ENCODE measurements at places on chromosomes 3 and 15.

GRCh38 chr3:18650731-18651130 lies 225.6 kb upstream of the SATB1 start:
- no peak for DNase-seq

DNA sequence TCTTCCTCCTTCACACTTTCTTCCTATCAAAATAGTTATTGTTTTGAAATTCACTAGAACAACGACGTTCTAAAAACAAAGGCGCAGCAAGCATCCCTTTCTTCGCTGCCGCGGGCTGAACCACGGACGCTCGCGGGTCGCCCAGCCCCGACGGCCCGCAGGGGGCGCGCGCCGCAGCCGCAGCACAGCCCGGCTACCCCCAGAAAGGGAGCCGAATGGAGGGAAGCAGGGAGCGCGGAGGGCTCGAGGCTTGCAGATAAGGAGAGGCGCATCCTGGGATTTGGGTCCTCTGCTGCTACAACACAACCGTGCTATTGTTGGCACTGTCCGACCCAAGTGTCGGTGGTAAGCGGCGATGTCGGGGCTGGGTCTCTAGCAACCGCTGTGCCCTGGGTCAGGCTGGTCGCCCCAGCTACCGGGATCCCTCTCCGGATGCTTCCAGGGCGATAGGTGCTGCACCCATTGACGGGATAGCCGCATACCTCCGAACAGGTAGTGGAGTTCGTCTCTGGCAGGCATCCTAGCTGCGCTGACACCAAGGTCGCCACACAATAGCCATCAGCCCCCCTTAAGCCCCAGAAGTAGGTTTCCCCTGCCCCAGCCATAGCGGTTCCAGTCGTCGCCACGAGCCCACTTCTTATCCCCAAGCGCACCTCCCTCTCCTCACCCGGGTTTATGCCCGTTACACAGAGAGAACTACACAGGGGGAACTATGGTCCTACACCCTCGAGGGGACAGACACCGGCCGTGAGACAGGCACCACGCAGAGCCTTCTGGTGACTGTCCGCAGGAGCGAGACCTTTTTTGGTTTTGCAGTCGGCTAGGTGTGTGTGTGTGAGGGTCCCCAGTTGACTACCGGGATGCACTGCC lies 6.0 kb downstream of the ONECUT1 start:
- peak; percentile 24 for DNase-seq

DNA sequence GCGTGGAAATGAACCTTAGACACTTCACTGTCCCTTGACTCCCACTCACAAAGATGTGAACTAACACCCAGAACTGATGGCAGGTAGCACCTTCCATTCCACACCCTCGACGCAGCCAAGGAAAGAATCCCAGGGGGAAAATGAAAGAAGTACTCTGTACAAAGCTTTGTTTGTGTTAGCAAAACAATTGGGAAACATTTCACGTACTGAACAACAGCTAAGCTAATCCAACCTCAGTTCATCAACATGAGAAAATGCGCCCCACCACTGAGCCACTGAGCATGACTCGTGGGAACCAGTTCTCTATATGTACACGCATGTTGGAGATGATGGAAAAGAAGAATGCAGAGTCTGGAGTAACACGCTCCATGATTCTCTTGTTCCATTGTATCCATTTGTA lies 32.0 kb downstream of the CORO2B start:
- DNase-seq = no peak

- no peak for DNase-seq
Observed at GRCh38 chr3:34254285-34254684, 455.9 kb downstream of the PDCD6IP start.

DNA sequence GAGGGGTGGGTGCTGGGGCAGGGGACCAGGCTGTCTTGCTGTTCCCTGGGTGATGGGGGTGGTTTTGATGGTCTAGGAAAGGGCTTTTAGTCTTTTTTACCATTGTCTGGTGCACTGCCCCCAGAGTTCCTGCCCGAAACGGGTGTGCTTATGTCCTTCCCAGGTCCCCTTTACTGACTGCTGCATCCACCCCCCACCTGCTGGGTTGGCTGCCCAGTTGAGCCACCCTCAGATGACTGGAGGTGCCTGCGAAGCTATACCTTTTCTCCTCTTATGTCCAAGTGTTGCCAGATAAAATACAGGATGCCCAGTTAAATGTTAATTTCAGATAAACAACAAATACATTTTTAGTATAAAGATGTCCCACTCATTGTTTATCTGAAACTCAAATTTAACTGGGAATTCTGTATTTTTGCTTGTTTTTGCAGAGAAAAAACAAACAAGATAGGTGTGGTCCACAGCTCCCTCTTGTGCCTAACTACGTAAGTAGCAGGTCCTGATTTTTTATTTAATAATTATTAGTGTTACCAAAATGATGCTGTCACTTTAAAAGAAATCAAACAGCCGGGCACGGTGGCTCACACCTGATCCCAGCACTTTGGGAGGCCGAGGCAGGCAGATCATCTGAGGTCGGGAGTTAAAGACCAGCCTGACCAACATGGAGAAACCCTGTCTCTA lies 6.1 kb upstream of the RPP14 start:
- DNase-seq = no peak

- no peak for DNase-seq
Observed at GRCh38 chr15:26355472-26356074, 417.3 kb downstream of the GABRB3 start.

GRCh38 chr3:101102678-101103296 lies 109.6 kb upstream of the ABI3BP start:
- DNase-seq = no peak

DNA sequence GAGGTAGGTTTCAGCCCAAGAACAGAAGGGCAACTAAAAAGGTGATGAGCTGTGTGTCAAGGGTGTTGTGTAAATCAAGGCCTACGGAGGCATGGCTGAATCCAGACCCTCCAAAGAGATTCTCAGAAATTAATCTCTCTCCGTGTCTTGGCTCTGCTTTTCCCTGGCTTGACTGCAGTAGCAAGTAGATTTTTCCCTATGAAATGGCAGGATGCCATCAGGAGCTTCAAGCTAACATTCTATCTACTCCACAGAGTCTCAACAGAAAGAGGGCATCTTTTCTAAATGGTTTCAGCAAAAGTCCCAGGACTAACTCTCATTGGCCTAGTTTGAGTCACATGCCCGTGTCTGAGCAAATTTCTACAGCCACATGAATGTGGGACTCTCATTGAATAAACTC lies 58.3 kb downstream of the LSM3 start:
- DNase-seq = no peak

DNA sequence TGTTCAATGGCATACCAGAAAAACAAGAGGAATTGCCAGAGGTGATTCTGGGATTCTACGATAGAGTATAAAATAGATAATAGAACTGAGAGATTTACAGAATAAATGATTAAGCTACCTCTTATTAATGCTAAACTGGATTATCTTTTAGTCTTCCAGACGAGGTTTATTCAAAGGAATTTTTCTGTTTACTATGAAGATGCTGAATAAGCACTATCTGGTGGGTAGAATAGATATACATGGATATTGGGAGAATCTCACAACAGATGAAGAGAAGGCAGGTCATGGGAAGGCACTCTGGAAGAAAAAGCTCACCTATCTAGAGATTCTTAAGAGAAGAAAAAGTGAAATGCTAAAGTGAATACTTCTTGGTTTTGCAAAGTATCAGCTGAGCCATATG lies 11.2 kb downstream of the CIP2A start:
- DNase-seq = no peak

- DNase-seq = no peak
Observed at GRCh38 chr3:11660242-11660641, 16.5 kb upstream of the VGLL4 start.

GRCh38 chr3:128624526-128625138 lies 26.0 kb downstream of the RPN1 start:
- no peak for DNase-seq
